ENCODE measurements at places on chromosomes 13 and 19.

DNA sequence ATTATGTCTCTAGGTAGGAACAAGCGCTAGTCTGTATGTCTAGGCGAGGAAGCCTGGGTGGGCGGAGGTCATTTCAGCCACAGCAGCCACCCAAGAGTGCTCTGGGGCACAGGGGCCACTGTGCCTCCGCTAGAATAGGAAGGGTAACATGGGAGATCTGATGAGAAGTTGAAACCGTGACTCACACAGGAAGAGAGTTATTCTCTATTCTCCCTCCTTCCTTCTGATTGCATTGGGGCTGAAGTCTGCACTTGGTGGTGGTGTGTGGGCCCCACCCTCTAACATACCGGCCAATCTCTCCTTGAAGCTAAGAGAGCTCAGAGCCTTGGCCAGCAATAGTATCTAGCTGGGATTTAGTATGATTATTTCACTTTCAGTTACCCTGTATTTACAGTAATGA is 20.3 kb upstream of the GGACT start:
- DNase-seq: no peak

GRCh38 chr13:73656863-73657262 is 477.3 kb downstream of the KLF12 start:
- no peak for DNase-seq

DNA sequence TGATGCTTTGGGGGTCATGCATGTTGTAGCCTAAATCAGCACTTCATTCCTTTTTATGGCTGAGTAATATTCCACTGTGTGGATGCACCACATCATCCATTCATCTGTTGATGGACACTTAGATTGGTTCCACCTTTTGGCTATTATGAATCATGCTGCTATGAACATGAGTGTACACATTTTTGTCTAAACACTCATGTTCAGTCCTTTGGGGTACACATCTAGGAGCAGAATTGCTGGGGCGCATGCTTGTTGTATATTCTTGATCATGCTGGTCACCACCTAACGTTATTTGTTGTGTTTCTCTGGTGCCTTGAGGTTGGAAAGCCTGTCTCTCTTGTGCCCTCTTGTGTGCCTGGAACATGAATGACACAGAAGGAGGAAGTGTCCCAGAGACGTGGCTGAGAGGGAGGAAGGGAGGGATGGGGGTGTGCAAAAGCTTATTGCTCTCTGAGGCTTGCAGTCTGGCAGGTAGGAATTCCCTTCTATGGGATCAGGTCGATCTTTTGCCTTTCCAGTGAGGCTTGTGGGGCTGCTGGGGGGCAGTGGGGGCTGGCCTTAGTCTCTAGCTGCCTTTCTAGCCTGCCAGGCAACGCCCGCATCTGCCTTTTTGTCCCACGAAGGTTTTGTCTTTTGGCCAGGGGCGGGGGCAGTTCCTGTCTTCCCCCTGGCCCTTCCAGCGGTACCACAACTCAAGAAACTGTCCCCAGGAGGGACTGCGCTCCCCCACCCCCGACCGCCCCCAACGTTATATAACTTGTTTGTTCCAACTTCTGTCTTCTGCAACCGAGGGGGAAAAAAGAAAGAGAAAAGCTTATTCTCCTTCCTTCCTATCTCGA is 7.6 kb downstream of the KLHL26 start:
- DNase-seq: peak; percentile 61

- DNase-seq: no peak
Observed at GRCh38 chr13:68199271-68199670, 969.1 kb upstream of the PCDH9 start.

GRCh38 chr19:4539693-4540581 is at the start of gene LRG1:
Gene LRG1, minus strand, starts transcription at chr19:4540036. Its CDS starts 23 bp downstream, at chr19:4540013.
- DNase-seq: no peak

GRCh38 chr19:9353011-9353410 is 9.8 kb upstream of the ZNF177 start:
- DNase-seq: no peak

- no peak for DNase-seq
Observed at GRCh38 chr19:23771316-23771715, 12.6 kb upstream of the ZNF681 start.

- DNase-seq: no peak
Observed at GRCh38 chr13:66689037-66689619, 541.0 kb downstream of the PCDH9 start.

- DNase-seq: no peak
Observed at GRCh38 chr19:35155441-35155840, 906 bp downstream of the FXYD5 start.

- no peak for DNase-seq
Observed at GRCh38 chr13:19961489-19961888, 3.0 kb downstream of the ZMYM2 start.

DNA sequence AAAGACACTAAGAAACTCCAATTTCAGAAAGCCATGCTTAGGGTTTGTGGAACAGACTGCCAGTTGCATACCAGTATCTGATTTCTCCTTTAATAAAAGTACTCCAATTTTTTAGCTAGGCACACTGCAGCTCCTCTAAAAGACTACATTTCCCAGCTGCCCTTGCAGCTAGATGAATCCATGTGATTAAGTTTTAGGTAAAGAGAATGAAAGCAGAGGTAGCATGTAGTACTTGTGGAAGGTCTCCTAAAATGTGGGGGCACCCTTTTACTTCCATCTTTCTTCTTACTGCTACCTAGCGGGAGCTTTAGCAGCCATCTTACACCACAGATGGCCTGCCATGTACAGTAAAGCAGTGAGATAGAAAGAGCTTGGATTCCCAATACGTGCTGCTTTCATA is 33.0 kb upstream of the TSC22D1 start:
- no peak for DNase-seq

GRCh38 chr19:889662-890295 is 3.2 kb downstream of the MED16 start:
- no peak for DNase-seq

GRCh38 chr13:72959643-72960042 is 99.2 kb upstream of the KLF5 start:
- no peak for DNase-seq

- no peak for DNase-seq
Observed at GRCh38 chr13:27372896-27373295, 51.5 kb upstream of the GTF3A start.

- no peak for DNase-seq
Observed at GRCh38 chr19:3207461-3208242, 16.8 kb upstream of the CELF5 start.

DNA sequence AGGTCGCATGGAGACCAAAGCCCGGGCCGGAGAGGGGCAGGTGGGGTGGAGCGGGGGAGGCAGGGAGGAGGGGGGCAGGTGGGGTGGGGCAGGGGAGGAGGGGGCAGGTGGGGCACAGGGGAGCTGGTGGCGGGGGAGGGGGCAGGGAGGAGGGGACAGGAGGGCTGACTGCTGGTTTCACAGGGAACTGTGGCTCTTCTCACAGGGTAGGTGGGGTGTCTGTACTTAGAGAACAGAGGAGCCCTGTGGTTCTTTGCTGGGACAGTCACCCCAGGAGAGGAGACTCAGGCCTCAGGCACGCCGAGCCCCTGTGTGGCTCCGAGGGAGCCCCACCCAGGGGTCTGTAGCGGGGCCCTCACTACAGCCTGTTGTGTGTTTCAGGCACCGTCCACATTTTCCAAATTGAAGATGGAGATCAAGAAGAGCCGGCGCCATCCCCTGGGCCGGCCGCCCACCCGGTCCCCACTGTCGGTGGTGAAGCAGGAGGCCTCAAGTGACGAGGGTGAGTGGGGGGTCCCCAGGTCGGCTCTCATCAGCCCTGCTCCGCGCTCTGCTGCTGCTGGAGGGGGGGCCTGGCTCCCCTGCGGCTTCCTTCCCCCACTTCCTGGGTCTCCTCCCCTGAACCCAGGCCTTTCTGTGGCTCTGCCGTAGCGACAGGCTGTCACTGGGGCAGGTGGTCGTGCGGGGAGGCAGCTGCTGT is 162.7 kb downstream of the KDM4B start:
- no peak for DNase-seq

DNA sequence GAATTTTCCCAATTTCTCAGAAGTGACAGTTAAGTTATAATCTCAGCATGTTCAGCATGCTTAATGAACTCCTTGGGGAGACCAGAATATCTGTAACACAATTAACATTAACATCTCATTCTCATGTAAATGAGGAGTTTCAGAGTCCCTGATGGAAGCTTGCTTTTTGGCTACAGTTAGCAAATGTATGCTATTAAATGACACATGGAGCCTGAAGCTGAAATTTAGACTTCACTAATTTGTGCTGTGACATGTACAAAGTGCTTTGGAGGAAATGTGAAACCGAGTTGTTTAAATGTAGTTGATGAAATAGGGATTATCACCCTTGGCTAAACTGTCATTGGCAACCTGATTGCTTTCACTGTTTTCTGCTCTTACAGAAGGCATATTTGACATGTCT is 2265.1 kb upstream of the PCDH20 start:
- DNase-seq: no peak

- no peak for DNase-seq
Observed at GRCh38 chr19:56170261-56170660, 5.5 kb upstream of the GALP start.

GRCh38 chr19:39196860-39197562 is at the start of gene NCCRP1:
Gene NCCRP1, plus strand, starts transcription at chr19:39196964. Its CDS starts 19 bp downstream, at chr19:39196983.
- no peak for DNase-seq

GRCh38 chr13:20149762-20150161 is 11.1 kb downstream of the GJA3 start:
- DNase-seq: peak; percentile 35

- no peak for DNase-seq
Observed at GRCh38 chr13:108711386-108711785, 82.0 kb downstream of the MYO16 start.

DNA sequence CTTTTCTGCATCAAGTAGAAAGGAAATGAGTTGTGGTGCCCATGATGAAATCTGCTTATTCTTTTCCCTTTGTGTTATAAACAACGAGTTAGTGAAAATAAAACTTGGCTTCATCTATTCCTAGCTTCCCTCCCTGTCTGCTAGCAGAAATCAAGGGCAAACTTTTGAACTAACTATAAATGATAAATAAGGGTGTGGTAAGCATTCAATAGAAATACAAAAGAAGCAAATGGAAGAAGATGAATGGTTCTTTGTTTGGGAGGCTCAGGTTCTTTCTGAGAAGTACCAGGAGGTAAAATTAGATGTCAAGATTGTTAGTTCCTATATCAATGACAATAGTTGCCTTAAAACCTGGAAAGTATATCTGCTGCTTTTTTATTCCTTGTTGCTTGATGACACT is 275.3 kb upstream of the PRR20A start:
- DNase-seq: no peak

DNA sequence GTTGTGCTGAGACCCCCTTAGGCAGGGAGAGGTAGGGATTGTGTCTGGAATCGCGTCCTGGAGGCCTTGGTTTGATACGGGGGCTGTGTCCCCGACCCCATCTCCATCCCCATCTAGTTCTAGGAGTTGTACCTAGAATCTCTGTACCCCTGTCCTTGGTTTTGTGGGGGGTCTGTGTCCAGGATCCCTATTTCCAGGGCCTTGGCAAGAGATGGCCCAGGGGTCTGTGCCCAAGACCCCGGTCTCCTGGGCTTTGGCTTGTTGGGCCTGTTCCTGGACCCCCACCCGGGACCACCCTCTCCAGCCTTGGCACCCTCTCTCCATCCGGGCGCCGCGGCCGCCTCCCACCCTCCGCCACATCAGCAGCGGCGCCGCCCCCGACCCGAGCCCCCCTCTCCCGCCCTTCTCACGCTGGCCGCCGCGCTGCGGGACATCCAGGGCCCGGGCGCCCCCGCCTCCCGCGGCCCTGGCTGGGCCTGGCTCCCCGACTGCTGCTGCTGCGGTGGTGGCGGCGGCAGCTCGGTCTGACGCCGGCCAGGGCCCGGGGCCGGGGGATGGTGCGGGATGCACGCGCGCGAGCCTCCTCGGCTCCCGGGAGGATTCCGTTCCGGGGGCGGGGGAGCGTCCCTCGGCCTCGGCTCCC is at the start of gene NUMBL:
Gene NUMBL (minus strand): TSS at position 602 of the 643 bp plus-strand sequence. CDS start 168 bp downstream, at position 434.
- no peak for DNase-seq

GRCh38 chr19:48618278-48618915 is 581 bp downstream of the RPL18 start:
- DNase-seq: no peak

DNA sequence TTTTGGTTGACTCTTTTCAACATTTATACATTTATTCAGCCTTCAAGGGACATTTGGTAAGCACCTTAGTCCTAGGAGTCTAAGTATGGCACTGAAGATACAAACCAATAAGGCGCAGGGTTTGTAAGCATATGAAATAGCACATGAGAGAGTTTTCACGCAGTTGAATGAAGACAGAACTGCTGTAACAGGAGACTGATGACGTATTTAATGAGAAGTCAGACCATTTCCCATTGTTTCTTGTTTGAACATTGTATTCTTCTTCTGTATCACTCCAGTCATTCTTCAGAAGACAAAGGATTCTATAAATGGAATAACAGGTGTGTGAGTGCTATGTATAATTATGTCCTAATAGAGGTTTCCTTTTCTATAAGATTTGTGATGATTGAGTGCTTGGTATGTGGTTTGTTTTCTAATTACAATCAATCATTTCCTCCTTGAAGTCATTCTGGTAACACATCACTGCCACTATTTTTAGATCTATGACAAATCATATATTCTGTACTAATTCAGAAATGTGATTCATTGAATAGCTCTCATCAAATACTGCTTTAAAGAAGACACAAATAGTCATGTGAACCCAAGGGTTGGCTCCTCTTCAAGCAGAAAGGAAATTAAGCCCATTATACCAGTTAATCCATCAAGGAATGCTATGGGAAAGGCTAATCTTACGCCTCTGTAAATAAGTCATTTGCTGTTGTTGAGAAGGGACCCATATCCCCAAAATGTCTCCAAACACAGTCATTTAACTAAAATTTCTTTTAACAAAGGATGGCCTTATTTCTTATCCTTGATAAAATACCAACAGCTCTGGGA is 222.8 kb upstream of the NBEA start:
- DNase-seq: no peak
